ENCODE measurements at places on chromosomes 6 and 20.

DNA sequence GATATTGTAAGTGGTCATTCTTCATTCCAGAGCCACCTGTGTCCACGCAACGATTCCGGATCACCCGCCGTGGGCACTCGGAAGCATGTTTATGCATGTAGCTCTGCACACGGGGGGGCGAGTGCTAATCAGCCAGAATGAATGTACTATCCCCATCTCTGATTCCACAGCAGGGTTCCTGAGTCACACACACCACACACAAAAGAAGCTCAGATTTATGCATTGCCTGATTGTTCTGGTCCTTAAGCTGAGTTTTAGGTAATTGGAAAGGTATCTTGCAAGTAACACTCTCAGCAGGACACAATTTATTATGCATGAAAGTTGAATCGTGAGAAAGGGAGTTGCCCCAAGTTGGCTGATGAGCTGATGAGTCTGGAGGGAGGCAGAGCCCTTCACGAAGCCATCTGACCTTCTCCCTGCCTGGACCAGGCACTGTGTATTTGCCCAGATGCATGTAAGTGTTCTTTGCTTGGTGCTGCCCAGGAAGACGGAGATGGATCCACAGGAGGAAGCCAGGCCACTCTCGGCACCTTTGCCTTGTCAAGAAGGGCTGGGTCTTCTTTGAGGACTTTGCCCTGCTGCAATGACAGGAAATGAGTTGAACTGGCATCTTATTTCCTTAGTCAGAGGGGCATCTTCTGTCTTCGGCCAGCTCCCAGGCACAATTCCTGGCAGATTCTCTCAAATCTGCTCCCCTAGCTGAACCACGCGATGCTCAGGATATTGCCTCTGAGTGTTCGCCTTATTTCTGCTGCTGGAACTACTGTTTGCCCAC, 141.1 kb downstream of the SYNDIG1 start:
- no peaks in the 10 kb centered on the region for H3K27me3 ChIP-seq
- H3K4me3 ChIP-seq, result no peak overlapping the region
- DNase-seq, result no peak
- H3K4me1 ChIP-seq, result no peaks in the 10 kb centered on the region

- H3K4me3 ChIP-seq, result no peak overlapping the region
- H3K27ac ChIP-seq, result no peak overlapping the region
- H3K27me3 ChIP-seq, result no peaks in the 10 kb centered on the region
- H3K4me1 ChIP-seq, result no peaks in the 10 kb centered on the region
Measured at GRCh38 chr20:56440346-56441007, 27.9 kb upstream of the RTF2 start.

GRCh38 chr20:703006-703405, 27.4 kb upstream of the SCRT2 start:
- no peak overlapping the region for H3K27ac ChIP-seq
- no peak overlapping the region for H3K4me3 ChIP-seq
- no peak for DNase-seq
- peaks cover 35% of the 10 kb centered on the region for H3K27me3 ChIP-seq
- H3K36me3 ChIP-seq, result no peaks in the 10 kb centered on the region

DNA sequence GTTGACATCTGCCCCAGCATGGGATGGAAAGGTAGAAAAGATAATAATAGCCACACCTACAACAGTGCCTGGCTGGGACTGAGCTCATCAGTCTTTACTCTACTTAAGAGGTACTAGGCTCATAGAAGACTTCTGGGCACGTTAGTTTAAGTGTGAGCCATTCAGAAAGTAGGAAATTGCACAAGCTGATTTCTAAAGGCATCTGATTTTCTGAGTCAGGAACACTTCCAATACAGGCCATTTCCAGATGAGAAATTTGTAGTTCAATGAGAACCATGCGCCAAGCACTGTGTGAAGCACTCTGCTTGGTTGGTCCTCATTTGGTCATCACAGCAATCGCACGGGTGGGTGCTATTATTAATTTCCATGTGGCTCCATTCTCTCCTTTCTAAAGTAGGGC, 42.3 kb downstream of the MOCS1 start:
- no peaks in the 10 kb centered on the region for H3K4me1 ChIP-seq
- peak overlapping the region; percentile 58 for H3K27ac ChIP-seq
- DNase-seq, result no peak
- H3K36me3 ChIP-seq, result peaks cover 17% of the 10 kb centered on the region
- H3K27me3 ChIP-seq, result no peaks in the 10 kb centered on the region
- no peak overlapping the region for H3K4me3 ChIP-seq

DNA sequence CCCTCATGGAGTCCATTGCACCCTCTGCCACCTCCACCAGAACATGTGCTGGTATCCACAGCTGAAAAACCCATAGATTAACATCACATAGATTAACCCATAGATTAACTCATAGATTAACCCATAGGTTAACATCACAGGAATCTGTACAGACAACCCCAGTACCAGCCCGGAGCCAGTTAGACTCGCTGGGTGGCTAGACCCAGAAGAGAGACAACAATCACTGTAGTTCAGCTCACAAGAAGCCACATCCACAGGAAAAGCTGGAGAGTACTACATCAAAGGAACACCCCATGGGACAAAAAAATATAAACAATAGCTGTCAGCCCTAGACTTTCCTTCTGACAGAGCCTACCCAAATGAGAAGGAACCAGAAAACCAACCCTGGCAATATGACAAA, 25.1 kb downstream of the SERPINB9 start:
- no peak overlapping the region for H3K4me3 ChIP-seq
- H3K27me3 ChIP-seq, result no peaks in the 10 kb centered on the region
- H3K4me1 ChIP-seq, result peaks cover 26% of the 10 kb centered on the region
- no peak overlapping the region for H3K27ac ChIP-seq
- no peaks in the 10 kb centered on the region for H3K36me3 ChIP-seq
- DNase-seq, result no peak

Measured in tibial artery (tissue), 4 donors.